ENCODE measurements at places on chromosomes 16 and 17.

DNA sequence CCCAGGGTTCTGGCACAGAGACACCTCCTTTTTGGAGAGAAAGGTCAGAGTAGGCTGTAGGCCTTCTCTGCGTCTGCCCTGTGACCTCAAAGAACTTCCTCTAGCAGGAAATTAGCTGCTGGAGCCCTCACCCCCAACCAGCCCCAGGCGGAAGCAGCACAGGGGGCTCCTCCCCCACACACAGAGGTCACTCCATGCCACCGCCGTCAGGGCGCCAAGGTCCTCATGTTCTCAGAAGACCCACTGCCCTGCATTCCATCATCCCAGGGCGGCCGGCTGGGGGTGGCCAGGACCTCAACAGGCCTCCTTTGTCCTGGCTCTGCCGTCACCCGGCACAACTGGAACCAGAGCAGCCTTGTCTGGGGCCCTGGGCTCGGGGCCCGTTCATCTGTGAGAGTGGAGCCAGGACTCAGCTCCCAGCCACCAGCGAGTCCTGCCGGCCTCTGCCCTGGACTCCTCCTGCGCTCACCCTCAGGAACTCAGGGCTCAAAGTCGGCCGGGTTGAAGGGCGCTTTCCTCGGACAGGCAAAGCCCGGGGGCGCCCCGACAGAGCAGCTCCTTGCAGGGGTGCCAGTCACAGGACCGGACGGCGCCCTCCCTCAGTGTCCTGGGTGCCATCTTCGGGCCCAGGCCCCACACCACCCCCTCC, 1.2 kb downstream of the TMC6 start:
- no peak for DNase-seq

GRCh38 chr16:70774261-70774660, 26.7 kb downstream of the VAC14 start:
- no peak for DNase-seq

- DNase-seq: no peak
These were observed 54.2 kb downstream of the ANKFY1 start for GRCh38 chr17:4209611-4210010.

DNA sequence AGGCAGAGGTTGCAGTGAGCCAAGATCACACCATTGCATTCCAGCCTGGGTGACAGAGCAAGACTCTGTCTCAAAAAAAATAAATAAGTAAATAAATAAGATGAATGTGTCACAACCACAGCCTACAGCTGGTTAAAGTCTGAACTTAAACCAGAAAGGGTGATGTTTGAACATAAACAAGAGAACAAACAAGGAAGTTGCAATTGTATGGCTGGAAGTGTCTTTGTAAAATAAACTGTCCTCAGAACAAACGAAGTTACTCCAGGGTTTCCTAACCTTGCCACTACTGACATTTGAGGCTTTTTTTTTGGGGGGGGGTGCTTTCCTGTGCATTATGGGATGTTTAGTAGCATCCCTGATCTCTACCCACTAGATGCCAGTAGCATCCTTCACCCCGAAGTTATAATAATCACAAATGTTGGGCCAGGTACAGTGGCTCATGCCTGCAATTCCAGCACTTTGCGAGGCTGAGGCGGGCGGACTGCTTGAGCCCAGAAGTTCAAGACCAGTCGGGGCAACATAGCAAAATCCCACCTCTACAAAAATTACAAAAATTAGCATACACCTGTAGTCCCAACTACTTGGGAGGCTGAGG, 119.2 kb downstream of the XYLT1 start:
- DNase-seq: no peak

DNA sequence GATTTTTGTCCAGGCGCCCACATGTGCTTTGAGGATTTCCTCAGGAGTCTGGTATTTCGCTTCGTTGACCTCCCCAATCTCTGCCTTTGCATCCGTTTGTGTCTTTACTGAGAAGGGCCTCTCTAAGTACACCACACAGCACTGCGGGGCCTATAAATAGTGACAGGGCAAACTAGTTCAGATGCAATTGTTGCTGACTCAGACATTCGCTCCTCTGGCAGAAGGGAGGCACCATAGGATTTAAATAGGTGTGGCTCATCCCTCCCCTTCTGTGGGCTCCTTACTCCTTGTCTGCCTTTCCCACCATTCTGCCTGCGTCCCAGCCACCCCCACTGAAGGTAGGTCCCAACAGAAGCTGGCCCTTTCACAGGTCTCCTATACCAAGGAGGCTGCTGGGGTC, 192.3 kb downstream of the SHISA9 start:
- DNase-seq: no peak

DNA sequence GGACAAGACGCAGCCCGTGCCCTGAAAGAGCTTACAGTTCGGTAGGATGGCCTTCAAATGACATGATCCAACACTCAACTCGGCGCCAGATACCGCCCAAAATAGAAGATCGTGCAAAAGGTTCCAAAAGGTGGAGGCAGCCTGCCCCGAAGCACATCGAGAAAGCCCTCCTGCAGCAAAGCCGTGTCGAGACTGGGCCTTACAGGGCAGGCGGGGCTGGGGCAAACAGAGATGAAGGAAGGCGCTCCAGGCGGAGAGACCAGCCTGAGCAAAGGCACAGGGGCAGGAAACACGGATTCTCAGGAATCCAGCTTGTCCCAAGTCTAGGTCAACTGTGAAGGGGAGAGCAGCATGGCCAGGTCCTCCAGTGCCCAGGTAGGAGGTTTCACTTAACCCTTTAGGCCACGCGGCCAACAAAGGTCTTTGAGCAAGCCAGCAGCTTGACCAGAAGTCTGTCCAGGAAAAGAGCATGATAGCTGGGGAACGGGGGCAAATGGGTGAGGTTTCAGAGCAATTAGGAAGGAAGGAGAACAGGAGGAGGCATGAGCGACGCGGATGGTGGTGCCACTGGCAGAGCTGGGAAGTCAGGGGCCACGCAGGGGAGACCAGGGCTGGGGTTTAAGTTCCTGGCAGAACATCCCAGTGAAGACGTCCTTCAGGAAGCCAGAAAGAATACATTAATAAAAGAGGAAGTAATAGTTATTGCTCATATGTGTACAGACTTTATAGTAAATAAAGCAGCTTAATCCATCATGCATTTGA, 21.2 kb upstream of the EIF1 start:
- DNase-seq: no peak

DNA sequence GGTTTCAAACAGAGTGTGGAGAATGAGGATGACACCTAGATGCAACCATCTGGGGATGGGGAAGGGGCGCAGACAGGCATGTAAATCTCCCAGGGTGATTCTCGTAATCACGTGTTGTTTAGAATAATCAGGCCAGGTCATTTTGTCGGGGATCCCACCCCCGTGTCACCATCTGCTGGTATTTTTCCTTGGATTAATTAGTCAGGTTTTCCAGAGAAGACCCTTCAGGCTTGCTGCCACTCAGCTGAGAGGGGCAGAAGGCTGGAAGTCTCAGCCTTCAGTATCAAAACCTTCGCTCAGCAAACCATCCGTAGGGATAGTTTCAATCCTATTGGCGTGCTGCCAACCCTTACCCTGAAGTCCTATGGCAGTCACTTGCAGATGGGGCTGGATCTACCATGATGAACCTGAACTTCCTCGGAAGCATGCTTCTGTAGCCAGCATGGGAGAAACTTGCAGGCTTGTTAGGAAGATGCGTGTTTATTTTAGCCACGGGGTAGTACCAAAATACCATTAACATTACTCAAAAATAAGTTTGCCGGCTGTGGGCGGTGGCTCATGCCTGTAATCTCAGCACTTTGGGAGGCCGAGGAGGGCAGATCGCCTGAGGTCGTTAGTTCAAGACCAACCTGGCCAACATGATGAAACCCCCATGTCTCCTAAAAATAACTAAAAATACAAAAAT, 7.5 kb upstream of the ADCY9 start:
- no peak for DNase-seq

DNA sequence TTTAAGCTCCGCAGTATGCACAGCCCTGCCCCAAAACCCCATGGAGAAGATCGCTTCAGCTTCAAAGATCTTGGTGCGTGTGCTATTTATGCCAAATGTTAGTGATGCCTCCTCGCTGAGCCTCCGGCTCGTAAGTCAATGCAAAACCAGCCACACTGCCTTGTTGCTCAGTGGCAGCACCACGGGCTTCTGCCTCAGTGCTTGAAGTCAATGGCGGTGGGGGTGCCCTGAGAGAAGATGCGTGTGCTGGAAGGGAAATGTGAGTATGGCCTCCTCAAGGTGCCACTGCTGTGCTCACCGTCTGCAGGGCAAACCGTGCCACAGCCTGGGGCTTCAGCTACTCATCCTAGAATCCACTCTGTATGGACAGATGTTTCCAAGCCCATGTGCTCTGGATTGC, 121.9 kb downstream of the XYLT1 start:
- no peak for DNase-seq

DNA sequence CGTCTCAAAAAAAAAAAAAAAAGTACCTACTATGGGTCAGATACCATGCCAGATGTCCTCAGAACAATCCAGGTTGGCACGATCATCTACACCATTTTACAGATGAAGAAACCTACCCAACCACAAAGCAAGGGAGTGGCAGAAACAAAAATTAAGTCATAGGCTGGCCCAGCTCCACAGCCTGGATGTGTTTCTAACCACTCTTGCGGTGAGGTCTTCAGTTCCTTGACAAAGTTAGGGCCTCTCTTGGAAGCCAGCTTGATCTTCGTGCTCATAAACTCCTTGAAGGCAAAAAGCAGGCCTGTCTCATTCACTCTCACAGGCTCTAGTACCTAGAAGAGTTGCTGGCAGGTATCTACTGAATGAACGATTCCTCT, 6.2 kb downstream of the GGA2 start:
- DNase-seq: no peak

DNA sequence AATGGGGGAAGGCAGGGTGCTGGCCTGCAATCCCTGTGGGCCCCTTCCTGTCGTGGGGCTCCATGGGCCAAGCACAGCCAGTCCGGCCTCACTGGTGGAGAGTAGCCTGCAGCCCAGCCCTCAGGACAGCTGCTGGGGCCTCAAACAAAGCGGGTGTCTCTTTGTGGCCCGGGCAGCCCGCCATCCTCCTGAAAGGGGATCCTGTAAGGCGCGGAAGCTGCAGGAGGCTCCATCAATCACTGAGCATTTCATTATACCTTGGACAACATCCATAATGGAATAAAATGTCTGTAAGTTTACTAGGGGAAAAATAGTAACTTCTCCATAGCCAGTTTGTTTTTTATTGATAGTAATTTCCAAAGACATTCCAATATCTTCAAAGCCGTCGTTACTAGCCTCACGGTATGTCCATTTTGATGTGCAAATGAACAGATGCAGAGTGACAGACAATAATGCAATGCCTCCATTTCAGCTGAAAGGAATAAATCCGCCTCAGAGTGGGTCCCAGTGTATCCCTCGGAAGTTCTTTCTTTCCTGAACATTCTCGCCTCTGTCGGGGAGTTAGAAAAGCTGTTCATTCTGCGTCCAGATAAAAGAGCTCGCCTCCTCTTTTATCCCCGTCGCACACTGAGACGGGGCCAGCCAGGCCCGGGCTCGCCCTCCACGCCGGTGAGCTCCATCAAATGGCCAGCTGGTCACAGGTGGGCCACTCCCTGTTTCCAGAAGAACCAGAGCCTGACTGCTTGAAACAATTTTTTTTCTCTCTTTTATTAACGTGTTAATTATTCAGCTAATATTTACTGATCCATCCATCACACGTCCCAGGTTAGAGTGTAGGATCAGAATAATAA, 14.4 kb downstream of the WSCD1 start:
- no peak for DNase-seq

- DNase-seq: no peak
These were observed 6.6 kb upstream of the DPEP2 start for GRCh38 chr16:68005786-68006286.

- no peak for DNase-seq
These were observed 556 bp upstream of the MYH2 start for GRCh38 chr17:10550014-10550413.

DNA sequence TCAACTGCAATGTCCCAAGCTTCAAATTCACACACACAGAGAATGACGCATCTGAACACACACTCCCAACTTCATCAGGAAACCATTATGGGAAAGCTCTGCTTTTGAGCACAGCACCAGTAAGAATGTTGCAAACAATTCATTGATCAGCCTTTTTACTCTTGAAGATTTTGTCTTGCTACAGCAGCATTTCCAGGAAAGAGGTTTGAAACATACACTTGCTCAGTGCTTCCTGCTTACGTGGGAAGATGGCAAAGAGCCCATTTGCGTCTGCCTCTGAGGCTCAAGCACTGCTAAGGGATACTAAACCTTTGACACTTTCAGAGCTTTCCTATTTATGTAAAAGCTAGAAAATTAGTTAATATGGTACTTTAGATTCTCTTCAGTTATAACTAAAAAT, 77.2 kb upstream of the MON1B start:
- no peak for DNase-seq

DNA sequence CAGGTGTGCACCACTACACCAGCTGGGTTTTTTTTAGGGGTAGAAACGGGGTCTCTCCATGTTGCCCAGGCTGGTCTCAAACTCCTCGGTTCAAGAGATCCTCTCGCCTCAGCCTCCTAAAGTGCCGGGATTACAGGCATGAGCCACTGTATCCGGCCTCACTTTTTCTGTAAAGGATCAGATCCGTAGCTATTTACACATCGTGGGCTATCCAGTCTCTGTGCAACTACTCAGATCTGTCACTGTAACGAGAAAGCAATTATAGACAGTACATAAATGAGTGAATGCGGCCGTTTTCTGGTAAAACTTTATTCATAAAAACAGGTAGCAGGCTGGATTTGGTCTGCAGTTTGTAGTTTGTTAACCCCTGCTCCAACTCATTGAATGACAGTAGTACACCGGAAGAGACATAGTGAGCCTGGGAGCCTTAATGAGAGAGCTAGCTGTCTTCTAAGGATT, 44.5 kb downstream of the VMP1 start:
- no peak for DNase-seq

GRCh38 chr16:71852158-71852557, 6.4 kb downstream of the ATXN1L start:
- no peak for DNase-seq

- DNase-seq: no peak
These were observed 39.1 kb downstream of the NDEL1 start for GRCh38 chr17:8474826-8475225.

- no peak for DNase-seq
These were observed 841 bp downstream of the RAPGEFL1 start for GRCh38 chr17:40178021-40178601.

- DNase-seq: no peak
These were observed 61.9 kb downstream of the MPHOSPH6 start for GRCh38 chr16:82108100-82108499.

Data from GM18507 (cell line).